Naive thymus-derived CD8-positive, alpha-beta T cell (primary cell): ENCODE measurements at places on chromosomes 3 and 15.
A peak's percentile ranks its signal among the peaks of the same experiment; 100 is the strongest.

- H3K4me3 ChIP-seq: no peak overlapping the region
- no peak overlapping the region for H3K27ac ChIP-seq
- peaks cover 29% of the 10 kb centered on the region for H3K27me3 ChIP-seq
- no peak for DNase-seq
These were observed 97.9 kb upstream of the PFN2 start for GRCh38 chr3:150068440-150069153.

- H3K27ac ChIP-seq: peak overlapping the region; percentile 69
- H3K27me3 ChIP-seq: no peaks in the 10 kb centered on the region
- no peaks in the 10 kb centered on the region for H3K36me3 ChIP-seq
- no peak overlapping the region for H3K4me3 ChIP-seq
- peaks cover 18% of the 10 kb centered on the region for H3K4me1 ChIP-seq
- no peak for DNase-seq
These were observed 69.9 kb upstream of the TNFSF10 start for GRCh38 chr3:172592898-172593669.

DNA sequence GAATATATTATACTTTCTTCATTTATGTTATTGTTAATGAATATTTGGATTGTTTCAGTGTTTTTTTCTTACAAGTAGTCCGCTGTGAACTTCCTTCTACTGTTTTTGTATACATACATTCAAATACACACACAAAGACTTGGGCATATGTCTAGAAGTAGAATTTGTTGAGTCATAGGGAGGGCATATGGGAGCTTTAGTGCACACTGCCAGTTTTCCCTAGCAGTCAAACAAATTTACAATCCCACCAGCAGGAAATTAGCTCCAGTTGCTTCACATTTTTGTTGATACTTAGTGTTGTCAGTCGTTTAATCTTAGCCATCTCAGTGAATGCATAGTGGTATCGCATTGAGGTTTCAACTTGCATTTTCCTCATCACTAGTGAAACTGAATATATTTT is 492.3 kb downstream of the DIPK2A start:
- H3K4me1 ChIP-seq: no peaks in the 10 kb centered on the region
- no peaks in the 10 kb centered on the region for H3K27me3 ChIP-seq
- DNase-seq: no peak
- H3K4me3 ChIP-seq: no peak overlapping the region
- no peak overlapping the region for H3K27ac ChIP-seq

- H3K27ac ChIP-seq: peak overlapping the region; percentile 25
- H3K4me1 ChIP-seq: no peaks in the 10 kb centered on the region
- peaks cover 85% of the 10 kb centered on the region for H3K36me3 ChIP-seq
- no peak overlapping the region for H3K4me3 ChIP-seq
- DNase-seq: no peak
- no peaks in the 10 kb centered on the region for H3K27me3 ChIP-seq
These were observed 16.5 kb downstream of the CALML4 start for GRCh38 chr15:68188647-68189046.

GRCh38 chr3:132160198-132160597 is 125.4 kb upstream of the CPNE4 start:
- no peak for DNase-seq
- peaks cover 2% of the 10 kb centered on the region for H3K27me3 ChIP-seq
- no peak overlapping the region for H3K27ac ChIP-seq
- no peaks in the 10 kb centered on the region for H3K4me1 ChIP-seq
- no peak overlapping the region for H3K4me3 ChIP-seq

DNA sequence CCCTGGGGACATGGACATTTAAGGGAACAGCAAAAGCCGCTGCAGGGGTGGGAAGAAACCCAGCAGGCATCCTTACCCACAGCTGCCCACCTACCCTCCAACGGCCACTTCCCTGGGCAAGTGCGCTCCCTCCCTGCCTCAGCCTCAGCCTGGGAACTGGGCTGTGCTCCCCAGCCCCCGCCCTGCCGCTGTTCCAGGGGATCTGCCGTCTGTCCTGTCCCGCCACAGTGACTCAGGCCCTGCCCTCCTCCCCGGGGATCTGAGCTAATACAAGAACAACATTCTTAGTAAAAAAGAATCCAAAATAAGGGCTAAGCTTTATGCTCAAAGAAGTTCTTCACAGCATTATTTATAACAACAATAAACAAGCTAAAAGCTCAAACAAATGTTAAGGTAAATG is 7.4 kb upstream of the IQSEC1 start:
- no peaks in the 10 kb centered on the region for H3K27me3 ChIP-seq
- no peak for DNase-seq
- no peak overlapping the region for H3K27ac ChIP-seq
- no peaks in the 10 kb centered on the region for H3K36me3 ChIP-seq
- no peak overlapping the region for H3K4me3 ChIP-seq
- peaks cover 55% of the 10 kb centered on the region for H3K4me1 ChIP-seq

DNA sequence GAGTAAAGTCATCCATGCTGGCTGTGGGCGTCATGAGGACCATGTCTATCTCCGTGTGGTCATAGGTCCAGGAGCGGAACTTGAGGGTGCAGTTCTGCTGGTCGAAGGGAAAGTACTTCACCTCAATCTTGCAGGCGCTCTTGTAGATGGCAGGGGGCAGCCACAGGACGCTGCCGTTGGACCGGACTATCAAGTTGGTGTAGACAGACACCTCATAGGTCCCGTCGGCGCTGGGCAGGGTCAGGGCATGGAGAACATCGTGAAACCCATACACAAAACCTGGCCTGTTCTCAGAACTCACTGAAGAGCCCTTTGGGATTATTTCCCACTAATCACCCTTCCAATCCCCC is 8.9 kb upstream of the CHRNA3 start:
- no peak for DNase-seq
- H3K4me1 ChIP-seq: no peaks in the 10 kb centered on the region
- H3K4me3 ChIP-seq: no peak overlapping the region
- H3K27me3 ChIP-seq: peaks cover 12% of the 10 kb centered on the region

GRCh38 chr3:31180274-31180673 is 285.8 kb upstream of the GADL1 start:
- H3K27ac ChIP-seq: no peak overlapping the region
- H3K4me1 ChIP-seq: peaks cover 2% of the 10 kb centered on the region
- H3K27me3 ChIP-seq: no peaks in the 10 kb centered on the region
- H3K4me3 ChIP-seq: no peak overlapping the region
- peaks cover 4% of the 10 kb centered on the region for H3K36me3 ChIP-seq

DNA sequence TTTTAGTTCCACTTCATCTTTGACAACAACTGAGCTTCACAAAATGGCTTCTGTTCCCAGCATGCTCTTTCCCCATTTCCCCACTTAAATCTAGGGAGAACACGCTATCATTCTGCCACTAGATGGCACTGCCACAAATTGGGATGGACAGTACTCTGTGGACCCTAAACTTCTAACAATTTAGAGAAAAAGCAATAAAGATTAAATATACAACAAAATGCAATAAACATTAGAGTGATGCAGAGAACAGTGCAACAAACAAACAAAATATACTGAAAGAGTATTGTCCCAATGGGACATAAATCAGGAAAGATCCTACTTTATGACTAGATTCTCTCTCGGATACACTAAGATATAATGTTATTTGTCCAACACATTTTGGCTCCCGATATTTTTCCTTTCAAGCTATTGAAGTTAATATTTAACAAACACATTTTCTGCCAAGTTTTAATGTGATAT is 169.7 kb upstream of the TMCO5A start:
- H3K36me3 ChIP-seq: no peaks in the 10 kb centered on the region
- peaks cover 4% of the 10 kb centered on the region for H3K27me3 ChIP-seq
- DNase-seq: peak; percentile 17
- no peak overlapping the region for H3K27ac ChIP-seq

DNA sequence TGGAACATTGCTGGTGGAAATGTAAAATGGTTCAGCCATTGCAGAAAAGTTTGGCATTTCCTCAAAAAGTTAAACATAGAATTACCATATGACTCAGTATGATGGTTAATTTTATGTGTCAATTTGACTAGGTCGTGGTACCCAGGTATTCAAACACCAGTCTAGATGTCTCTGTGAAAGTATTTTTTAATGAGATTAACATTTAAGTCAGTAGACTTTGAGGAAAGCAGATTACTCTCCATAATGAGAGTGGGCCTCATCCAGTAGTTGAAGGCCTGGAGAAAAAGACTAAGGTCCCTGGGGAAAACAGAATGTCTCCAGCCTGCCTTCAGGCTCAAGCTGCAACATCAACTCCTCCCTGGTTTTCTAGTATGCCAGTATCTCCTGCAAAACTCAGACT is 42.3 kb upstream of the TMEM87A start:
- H3K4me1 ChIP-seq: no peaks in the 10 kb centered on the region
- no peaks in the 10 kb centered on the region for H3K27me3 ChIP-seq
- H3K36me3 ChIP-seq: no peaks in the 10 kb centered on the region
- no peak for DNase-seq

DNA sequence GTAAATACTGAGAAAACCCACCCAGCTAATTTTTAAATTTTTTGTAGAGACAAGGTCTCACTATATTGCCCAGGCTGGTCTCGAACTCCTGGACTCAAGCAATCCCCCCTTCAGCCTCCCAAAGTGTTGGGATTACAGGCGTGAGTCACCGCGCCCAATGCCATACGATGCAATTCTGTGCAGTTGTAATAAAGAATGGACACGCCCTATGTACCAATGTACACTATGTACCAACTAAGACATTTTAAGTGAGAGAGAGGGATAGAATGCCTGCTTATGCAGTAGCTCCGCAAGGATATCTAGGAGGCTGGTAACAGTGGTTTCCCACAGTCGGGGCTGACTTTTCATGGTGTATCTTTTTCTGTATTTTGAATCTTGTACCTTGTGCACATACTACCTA is 14.6 kb downstream of the ZNF710 start:
- no peaks in the 10 kb centered on the region for H3K36me3 ChIP-seq
- no peak overlapping the region for H3K4me3 ChIP-seq
- H3K27me3 ChIP-seq: no peaks in the 10 kb centered on the region
- no peak for DNase-seq

- DNase-seq: no peak
- no peak overlapping the region for H3K4me3 ChIP-seq
- no peak overlapping the region for H3K27ac ChIP-seq
- H3K27me3 ChIP-seq: no peaks in the 10 kb centered on the region
These were observed 30.9 kb downstream of the PML start for GRCh38 chr15:74025436-74025835.

DNA sequence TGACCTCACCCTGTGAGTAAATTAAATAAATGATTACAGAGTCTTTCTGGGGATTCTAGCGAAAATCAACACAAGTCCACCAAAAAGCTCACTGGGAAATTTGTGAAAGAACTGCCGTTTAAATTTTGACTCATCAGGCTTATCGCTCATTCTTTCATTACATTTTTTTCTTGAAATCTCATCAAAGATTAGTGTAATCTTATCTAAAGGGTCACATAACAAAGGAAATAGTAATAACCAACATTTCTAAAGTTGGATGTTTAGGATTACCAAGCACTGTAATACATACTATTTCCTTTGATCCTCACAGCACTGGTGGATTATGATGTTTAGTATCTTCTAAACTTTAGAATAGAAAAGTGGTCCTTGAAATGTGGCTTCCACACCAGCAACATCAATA is 111.1 kb upstream of the CBLB start:
- DNase-seq: no peak
- H3K4me1 ChIP-seq: peaks cover 5% of the 10 kb centered on the region
- H3K36me3 ChIP-seq: peaks cover 6% of the 10 kb centered on the region
- no peak overlapping the region for H3K4me3 ChIP-seq

DNA sequence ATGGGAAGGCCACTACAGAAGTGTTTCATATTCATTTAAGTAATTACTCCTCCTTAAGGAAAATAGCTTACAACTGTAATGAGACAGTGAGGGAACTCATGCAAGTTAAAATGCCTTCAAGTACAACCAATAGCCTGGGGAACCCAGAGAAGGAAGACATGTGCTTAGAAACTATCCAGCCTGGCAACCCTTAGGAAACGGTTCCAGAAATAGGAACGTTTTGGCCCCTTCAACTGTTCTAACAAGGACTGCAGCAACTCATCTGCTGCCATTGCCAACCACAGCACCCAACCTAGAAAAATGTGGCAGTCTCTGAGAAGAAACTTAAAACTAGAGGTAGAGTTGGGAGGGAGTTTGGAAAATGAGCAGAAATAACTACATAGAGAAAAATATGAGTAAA is 147.5 kb upstream of the STRIT1 start:
- no peak overlapping the region for H3K27ac ChIP-seq
- H3K27me3 ChIP-seq: no peaks in the 10 kb centered on the region
- H3K4me1 ChIP-seq: no peaks in the 10 kb centered on the region
- no peaks in the 10 kb centered on the region for H3K36me3 ChIP-seq
- H3K4me3 ChIP-seq: no peak overlapping the region

DNA sequence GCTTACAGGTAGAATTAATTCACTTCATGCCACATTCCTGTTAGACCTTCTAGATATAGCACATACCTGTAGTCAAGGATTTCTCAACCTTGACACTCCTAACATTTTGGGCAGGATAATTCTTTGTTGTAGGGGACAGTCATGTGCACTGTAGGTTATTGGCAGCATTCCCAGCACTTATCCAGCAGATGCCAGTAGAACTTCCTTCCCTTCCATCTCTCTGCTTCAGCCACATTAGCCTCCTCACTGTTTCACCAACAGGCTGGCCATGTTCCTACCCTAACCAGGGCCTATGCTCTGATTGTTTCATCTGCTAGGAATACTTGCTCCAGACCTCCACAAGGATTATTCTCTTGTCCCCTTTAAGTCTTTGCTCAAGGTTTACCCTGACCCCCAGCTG is 68.0 kb upstream of the STAC start:
- H3K27me3 ChIP-seq: no peaks in the 10 kb centered on the region
- no peak overlapping the region for H3K4me3 ChIP-seq
- DNase-seq: no peak
- peaks cover 16% of the 10 kb centered on the region for H3K36me3 ChIP-seq
- no peak overlapping the region for H3K27ac ChIP-seq

- no peak overlapping the region for H3K27ac ChIP-seq
- no peaks in the 10 kb centered on the region for H3K36me3 ChIP-seq
- DNase-seq: peak; percentile 26
- H3K27me3 ChIP-seq: peaks cover 27% of the 10 kb centered on the region
- peaks cover 13% of the 10 kb centered on the region for H3K4me1 ChIP-seq
These were observed 16.5 kb upstream of the LAMP3 start for GRCh38 chr3:183178833-183179549.
